ENCODE measurements at places on chromosomes 16 and 17. TPM values are rescaled to one million over a fixed set of nuclear protein-coding genes. Genes with fewer than 3 reads are reported as not detected.

The FBXW10 gene
- total RNA-seq: not detected

The BRIP1 gene
- 6.4 TPM for total RNA-seq

The CCL7 gene
- total RNA-seq: not detected

The MRPL27 gene
- 68.1 TPM for total RNA-seq

The HCRT gene
- not detected for total RNA-seq

The SMARCE1 gene
- total RNA-seq: 98.3 TPM

The CDRT4 gene
- 2.5 TPM for total RNA-seq
